Pericardium fibroblast (primary cell): ENCODE measurements at places on chromosomes 7 and 10. TPM values are rescaled to one million over a fixed set of nuclear protein-coding genes. Genes with fewer than 3 reads are reported as not detected.

HABP2 gene
- not detected in 2 replicates for total RNA-seq

ZNF365 gene
- total RNA-seq = under 0.01 and 0.12 TPM in 2 replicates

AASS gene
- total RNA-seq = 21.1 and 22.8 TPM in 2 replicates

ACSM6 gene
- not detected in 2 replicates for total RNA-seq

TRPV5 gene
- total RNA-seq = not detected in 2 replicates

CYP26C1 gene
- total RNA-seq = not detected in 2 replicates

SLC16A12 gene
- 3.6 and 16.1 TPM in 2 replicates for total RNA-seq

ANKRD30A gene
- not detected in 2 replicates for total RNA-seq

DGKB gene
- total RNA-seq = not detected in 2 replicates
